SJCRH30 (cell line): ENCODE measurements at places on chromosomes 2 and 18. TPM values are rescaled to one million over a fixed set of nuclear protein-coding genes. Genes with fewer than 3 reads are reported as not detected.

GRCh38 chr2:173881886-173882285 is 83.3 kb downstream of the SP3 start:
- no peak for DNase-seq

DNA sequence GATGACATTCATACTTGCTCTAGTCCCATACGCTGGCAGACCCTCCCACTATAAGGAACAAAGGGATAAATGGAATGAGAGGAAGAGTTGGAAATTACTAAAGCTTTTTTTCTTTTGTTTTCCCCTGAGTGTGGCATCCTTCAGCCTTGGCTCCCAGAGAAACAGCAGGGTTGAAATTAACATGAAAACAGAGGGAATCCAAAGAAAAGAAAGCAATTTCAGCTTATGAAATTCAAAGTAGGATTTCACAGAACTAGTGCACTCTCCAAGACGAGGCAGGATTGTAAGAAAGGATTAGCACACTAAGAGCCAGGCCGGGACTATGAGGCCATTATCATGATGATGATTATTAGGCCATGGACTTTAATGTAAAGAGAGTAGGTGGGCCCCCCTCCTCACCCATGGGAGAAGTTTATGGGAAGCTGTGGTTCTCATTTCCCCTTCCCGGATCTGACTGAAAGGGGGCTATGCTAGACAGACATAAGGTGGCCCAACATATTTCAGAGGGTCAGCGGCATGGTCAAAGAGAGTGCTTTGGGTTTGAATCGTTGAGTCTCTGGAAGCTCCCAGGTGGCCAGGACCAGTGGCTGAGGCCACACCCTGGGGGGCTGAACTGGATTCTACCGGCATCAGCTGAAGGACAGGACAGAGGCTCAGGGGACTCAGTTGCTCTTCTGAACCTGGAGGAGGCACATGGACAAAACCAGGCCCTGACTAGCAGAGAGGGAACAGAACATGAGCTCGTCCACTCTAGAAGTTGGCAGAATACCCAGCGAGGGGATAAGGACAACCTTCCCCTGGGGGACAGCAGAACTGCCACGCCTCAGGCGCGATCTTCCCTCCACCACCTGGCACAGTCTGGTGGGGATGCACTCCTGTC is 100.1 kb upstream of the ARL4C start:
- no peak for DNase-seq

GRCh38 chr2:84674586-84674985 is 158.3 kb downstream of the DNAH6 start:
- no peak for DNase-seq

GRCh38 chr2:34912084-34912483 is 1313.0 kb upstream of the FAM98A start:
- DNase-seq = no peak

GRCh38 chr2:34031097-34031496 is 432.0 kb upstream of the FAM98A start:
- DNase-seq = peak; percentile 11

DNA sequence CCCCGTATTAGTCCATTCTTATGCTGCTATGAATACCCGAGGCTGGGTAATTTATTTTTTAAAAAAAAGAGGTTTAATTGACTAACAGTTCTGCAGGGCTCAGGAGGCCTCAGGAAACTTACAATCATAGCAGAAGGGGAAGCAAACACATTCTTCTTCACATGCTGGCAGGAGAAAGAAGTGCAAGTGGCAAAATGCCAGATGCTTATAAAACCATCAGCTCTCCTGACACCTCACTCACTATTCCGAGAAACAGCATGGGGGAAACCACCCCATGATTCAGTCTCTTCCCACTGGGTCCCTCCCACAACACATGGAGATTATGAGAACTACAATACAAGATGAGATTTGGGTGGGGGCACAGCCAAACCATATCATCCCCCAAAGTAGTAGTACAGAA is 2148.5 kb upstream of the PIK3C3 start:
- DNase-seq = peak; percentile 6

LRRC30 gene
- not detected in 2 replicates for total RNA-seq

GRCh38 chr18:9507565-9508088 is 32.3 kb downstream of the RALBP1 start:
- DNase-seq = no peak

CD8B2 gene
- total RNA-seq = not detected in 2 replicates

DNA sequence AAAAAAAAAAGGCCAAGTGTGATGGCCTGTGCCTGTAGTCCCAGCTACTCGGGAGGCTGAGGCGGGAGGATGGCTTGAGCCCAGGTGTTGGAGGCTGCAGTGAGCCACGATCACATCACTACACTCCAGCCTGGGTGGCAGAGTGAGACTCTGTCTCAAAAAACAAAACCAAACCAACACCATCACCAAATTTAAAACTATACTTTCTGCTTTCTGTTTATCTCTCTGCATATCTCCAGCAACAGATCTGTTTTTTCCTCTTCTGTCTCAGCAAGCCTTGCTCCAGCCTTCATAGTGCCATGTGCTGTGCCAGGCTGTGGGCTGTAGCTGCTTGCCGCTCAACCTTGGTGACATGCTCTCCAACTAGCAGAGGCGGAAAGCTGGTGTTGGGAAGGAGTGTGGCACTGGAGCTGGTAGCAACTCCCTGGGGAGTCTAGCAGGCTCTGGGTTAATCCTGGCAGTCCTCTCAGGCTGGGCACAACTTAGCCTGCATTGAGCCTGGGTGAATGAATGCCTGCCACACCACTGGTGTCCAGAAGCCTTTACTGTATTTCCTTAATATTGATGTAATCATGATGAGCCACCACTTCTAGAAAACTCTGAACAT is 204.1 kb downstream of the LDLRAD4 start:
- DNase-seq = no peak

- peak; percentile 89 for DNase-seq
Observed at GRCh38 chr18:65363011-65363410, 387.8 kb upstream of the CDH7 start.

DNA sequence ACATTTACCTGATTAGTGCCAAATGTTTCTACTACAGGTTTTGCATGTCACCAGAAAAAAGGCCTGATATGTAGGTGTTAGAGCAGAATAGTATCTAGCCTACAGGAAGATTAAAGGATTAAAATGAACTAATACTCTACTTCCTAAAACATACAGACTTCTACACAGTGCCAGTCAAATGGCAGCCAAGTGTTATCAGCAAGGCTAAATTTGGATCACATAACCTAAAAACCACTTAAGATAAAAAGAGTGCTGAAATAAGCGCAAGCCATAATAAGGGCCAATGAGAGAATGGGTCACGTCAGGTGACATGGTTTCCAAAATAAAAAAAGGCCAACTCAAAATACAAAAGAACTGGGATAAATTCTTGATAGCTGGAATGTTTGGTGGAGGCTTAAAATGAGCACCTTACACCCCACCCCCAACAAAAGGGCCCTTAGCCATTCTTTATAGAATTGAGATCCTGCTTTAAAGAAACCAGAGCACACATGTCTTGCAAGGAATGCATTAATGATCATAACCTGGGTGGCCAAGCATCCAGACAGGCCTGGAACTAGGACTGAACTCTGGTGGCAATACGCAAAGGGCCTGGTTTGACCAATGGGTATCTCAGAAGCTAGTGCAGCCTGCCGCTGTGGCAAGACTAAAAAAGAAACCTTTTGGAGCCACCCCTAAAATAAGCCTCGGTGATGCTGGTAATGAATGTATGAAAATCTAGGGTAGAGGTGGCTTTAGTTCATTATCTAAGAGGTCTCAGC is 32.4 kb downstream of the IRS1 start:
- no peak for DNase-seq

DNA sequence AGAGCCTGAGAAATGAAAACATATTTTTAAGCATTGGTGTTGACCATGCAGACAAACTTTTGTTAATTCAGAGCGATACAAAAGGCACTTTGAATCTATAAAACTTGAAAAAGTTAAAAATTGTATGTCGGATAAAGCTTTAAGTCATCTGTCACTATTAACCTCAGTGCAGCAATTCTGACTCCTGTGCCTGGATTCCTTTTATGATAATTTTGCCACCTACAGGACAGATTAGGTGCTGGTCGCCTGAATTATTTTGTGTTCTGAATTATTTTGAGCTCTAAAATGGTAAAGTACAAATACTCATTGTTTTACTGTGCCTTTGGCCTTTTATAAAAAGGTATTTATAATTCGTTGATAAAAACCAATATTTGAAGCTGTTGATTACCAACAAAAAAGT is 19.4 kb upstream of the RNF138 start:
- DNase-seq = no peak
